HCEC 1CT (cell line): ENCODE measurements at places on chromosomes 2 and 18.

DNA sequence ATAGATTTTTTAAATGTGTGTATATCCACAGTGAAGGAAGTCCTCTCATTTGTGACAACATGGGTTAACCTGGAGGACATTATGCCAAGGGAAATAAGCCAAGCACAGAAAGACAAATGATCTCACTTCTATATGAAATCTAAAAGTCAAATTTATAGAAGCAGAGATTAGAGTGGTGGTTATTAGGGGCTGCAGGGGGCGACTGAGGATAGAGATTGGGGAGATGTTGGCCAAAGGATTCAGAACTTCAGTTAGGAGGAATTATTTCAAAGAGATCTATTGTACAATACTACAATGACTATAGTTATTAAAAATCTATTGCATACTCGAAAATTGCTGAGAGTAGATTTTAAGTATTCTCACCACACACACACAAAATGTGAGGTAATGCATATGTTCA lies 252.4 kb upstream of the SLC39A10 start:
- no peak for DNase-seq

DNA sequence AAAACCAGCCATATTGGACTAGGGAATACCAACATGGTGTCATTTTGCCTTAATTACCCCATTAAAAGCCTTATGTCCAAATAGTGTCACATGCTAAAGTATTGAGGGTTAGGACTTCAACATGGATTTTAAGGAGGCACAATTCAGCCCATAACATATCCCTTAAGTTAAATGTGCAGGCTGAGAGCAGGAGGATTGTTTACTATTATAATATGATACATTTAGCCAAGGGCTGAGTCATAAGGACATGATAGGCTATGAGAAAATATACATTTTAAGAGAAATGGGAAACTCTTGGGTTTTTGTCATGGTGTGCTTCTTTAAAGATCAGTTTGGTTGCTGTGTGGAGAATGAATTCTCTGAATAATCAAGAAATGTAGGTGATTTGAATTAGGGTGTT lies 136.8 kb downstream of the RDH14 start:
- peak; percentile 26 for DNase-seq

GRCh38 chr18:7079231-7079630 lies 38.4 kb downstream of the LAMA1 start:
- no peak for DNase-seq

DNA sequence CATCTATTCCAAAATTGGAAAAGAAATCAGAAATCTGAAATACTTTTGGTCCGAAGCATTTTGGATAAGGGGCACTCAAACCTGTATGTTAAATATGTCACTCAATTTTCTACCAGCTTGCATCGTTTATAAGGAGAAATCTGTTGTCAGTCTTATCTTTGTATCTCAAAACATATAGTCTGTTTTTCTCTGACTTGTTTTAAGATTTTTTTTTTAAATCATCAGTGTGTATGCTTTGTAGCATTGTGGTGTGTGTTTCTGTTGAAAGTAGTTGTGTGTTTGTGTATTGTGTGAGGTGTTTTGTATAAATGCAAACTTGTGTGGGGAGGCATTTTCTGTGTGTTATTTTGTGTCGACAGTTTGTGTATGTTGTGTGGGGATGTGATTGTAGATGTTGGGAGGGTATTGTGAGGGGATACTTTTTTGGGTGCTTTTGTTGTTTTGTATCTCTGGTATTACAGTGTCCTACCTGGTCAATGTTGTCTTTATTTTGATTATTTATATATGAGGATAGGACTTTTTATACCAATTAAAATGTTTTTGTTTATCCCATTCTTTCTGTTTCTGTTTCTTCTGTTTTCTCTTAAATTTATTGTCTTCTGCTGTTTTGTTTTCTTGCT lies 30.9 kb downstream of the SMCHD1 start:
- DNase-seq = no peak

DNA sequence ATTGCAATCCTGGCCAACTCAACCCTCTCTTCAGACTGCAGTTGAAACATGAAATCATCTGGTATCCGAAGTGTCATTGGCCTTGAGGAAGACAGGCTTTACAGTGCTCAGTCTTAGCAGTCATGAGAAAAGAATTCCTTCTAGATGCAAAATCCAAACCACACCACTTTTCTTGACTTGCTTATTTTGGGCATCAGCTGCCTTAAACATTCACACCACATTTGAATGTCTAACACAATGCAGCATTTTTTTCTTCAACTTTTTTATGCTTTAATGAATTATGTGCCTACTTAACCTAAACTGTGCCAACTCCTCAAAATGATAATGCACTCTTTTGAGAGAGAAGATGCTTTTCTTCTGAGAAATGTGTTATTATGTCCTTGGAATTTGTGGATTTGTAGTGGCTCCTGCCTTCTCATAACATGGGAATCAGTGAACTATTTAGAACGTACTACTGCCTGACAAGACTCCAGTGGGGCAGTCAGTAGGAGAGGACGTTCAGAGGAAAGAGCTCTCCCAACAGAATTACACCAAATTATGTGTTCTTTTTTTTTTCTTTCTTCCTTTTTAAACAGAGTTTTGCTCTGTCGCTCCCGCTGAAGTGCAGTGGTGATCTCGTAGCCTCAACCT lies 3.2 kb upstream of the FAM98A start:
- DNase-seq = peak; percentile 19

- no peak for DNase-seq
Observed at GRCh38 chr2:199602896-199603717, 145.4 kb upstream of the SATB2 start.

GRCh38 chr18:58288921-58289797 lies 245.1 kb downstream of the NEDD4L start:
- peak; percentile 56 for DNase-seq

GRCh38 chr18:55128437-55128836 lies 169.2 kb upstream of the CCDC68 start:
- no peak for DNase-seq

- no peak for DNase-seq
Observed at GRCh38 chr2:217955881-217956493, 46.8 kb downstream of the TNS1 start.

GRCh38 chr18:22650247-22650646 lies 232.5 kb upstream of the CTAGE1 start:
- no peak for DNase-seq

DNA sequence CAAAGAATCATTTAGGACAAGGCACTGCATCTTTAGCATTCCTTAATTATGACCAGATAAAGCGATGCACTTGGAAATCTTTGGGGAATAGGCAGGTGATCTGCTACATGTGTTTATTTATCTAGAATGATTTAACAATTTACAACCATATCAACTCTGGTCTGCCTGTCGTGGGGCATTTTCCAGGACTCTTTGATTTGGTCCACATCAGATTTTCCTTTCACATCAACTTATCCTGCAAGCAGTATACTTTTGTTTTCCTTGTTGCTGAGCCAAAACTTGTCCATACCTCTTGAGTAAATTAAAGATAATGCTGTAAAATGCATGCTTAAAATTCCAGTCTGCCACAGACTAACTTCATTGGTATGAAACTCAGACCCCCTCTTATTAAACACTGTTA lies 312.4 kb upstream of the TCF4 start:
- DNase-seq = peak; percentile 4

GRCh38 chr2:168246483-168247340 lies 683 bp downstream of the STK39 start:
- DNase-seq = peak; percentile 75

DNA sequence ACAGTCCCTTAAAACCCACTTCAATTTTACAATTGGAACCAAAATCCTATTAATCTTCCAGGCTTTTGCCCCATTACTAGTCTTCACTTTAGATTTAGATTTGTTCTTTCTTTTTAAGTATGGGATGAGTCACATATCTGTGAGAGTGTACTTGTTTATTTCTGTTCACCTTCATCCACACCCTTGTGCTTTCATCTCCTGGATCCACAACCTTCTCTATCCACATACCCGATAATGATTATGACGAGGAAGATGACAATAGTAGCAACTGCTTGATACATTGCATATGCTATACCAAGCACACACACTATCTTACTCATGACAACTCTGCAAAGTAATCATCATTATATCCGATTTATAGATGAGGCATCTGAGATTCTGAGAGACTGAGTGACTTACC lies 297.3 kb downstream of the PLCL1 start:
- no peak for DNase-seq

DNA sequence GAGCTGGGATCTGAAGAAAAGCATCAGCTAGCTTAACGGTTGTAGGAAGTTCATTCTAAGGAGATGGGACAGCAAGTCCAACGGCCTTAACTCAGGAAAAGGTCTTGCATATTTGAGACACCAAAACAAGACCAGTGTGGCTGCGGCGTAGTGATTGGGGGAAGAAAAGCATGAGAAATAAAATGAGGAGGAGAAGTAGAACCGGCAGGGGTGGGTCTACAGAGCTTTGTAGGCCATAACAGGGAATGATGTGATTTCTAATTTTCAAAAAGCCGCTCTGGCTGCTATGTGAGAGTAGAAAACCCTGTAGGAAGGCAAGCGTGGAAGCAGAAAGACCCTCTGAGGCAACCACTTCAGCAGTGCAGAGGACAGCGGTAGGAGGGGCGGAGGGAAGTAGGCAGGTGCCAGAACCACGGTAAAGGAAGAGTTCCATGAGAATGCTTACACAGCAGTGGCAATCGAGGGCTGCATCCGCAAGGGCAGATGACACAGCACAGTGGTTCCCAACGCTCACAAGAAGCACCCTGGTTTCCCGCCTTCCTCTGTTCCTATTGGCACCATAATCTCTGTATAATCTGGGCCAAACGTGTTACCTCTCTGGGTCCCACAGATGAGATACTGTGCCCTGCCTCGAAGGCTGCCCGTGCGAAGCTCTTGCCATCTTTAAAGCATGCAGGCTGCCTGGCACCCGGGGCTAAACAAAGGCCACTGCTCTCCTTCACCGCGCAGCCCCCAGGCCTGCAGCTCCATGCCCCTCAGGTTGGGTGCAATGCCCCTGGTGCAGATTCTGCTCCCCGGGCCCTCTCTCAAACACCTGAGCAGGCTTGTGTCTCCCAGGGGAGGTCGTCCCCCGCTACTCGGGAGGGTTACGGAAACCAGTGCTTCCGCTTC lies 795 bp downstream of the ANKRD39 start:
- no peak for DNase-seq

DNA sequence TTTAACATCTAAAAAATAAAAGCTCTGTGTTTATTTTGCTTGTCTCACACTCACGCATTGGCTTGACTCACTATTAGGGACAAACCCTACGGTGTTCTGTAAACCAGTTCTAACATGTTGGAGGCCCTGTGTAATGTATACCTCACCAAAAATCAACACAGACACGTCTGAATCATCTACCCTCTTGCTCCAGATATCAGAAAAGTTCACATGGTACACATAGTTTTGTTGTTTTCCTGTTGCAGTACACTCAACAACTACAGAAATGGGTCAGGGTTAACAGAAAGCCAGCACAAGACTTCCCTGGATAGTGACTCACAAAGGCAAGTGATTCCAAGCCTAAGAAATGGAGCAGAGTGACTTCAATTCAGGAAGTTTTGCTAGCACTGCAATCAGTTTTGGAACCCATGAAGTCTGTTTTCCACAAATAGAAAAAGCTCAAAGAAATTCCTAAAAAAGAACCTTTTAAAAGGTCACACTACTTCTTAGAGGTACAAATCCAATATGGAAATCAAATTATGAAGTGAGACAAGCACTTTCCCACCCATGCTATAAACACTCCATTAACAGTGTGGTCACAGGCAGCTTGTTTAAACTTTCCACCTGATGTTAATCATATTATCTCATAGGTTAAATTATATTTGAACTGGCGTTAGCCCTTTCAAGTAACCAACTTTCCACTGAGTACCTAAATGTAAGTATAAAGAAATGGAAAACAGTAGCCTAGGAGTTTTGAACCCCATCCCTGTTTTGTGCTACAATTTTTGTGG lies 87.4 kb downstream of the GAREM1 start:
- peak; percentile 98 for DNase-seq

- peak; percentile 74 for DNase-seq
Observed at GRCh38 chr2:219073413-219074129, 12.8 kb upstream of the IHH start.

GRCh38 chr2:236164925-236165841 lies 3.0 kb downstream of the GBX2 start:
- DNase-seq = no peak

DNA sequence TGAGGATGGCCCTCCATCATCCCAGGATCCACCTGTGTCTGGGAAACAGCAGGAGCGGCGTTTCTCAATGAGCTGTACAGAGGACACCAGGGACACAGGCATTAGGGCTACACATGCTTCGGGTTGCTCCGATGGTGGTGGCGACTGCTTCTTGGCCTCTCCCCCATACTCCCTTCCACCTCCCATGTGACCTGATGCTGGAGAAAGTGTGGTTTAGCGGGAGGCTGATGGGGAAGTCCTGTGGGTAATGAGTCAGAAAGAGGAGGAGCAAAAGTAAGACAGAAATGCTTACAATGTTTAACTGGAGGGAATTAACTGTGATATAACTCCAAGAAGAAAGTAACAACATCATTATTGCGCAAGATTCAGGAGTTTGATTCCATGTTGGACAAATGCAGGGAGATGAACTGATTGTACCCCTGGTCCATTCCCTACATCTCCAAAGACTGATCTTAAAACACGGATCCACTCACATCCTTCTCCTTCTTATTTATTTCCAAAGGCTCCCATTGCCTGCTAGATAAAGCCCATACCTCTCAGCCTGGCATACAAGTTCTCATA lies 186.6 kb downstream of the NRP2 start:
- DNase-seq = peak; percentile 69

GRCh38 chr2:11329776-11330175 lies 14.7 kb downstream of the ROCK2 start:
- DNase-seq = peak; percentile 88

GRCh38 chr2:228542277-228542676 lies 360.8 kb upstream of the SPHKAP start:
- no peak for DNase-seq

- DNase-seq = no peak
Observed at GRCh38 chr18:45463451-45463850, 151.8 kb upstream of the SLC14A2 start.

DNA sequence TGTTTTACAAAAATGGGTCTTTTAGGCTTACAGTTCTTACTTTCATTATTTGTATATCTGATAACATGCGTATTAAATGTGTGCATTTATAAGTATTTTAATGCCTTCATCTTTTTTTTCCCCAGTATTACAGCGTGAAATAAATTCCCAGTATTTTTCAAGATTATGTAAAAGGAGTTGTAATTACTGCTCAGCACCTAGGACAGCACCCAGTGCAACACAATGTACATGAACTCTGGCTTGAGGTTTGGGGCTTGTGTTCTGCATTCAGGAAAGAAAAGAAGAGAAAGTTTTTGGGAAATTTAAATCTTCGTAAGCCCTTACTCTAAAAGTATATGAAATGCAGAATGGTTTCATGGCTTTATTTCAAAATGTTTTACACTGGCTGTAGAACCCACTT lies 16.7 kb downstream of the ZNF638 start:
- DNase-seq = peak; percentile 3
